Right ventricle myocardium superior (tissue), 1 donor: ENCODE measurements at places on chromosomes 13 and 19. TPM values are rescaled to one million over a fixed set of nuclear protein-coding genes. Genes with fewer than 3 reads are reported as not detected.

RNF225 gene
- total RNA-seq = not detected

CEACAM7 gene
- total RNA-seq = not detected

C1QTNF9 gene
- total RNA-seq = 2.5 TPM

RUBCNL gene
- total RNA-seq = 0.70 TPM

FCAR gene
- total RNA-seq = 0.30 TPM

OR7C1 gene
- total RNA-seq = not detected

PET100 gene
- total RNA-seq = 208 TPM

ARRDC5 gene
- not detected for total RNA-seq

ZNF211 gene
- 8.6 TPM for total RNA-seq

ZNF208 gene
- 20.7 TPM for total RNA-seq

PTPRH gene
- total RNA-seq = 0.54 TPM

ZNF675 gene
- total RNA-seq = 3.7 TPM

SBK2 gene
- 15.6 TPM for total RNA-seq

ANGPTL4 gene
- total RNA-seq = 13.9 TPM

PNMA8A gene
- 7.3 TPM for total RNA-seq

ERCC2 gene
- total RNA-seq = 11.2 TPM

PSG1 gene
- total RNA-seq = not detected

ZNF784 gene
- total RNA-seq = 11.7 TPM

DCT gene
- total RNA-seq = 0.22 TPM

SIGLEC8 gene
- 0.13 TPM for total RNA-seq

SRRM5 gene
- 0.13 TPM for total RNA-seq

SELENOV gene
- not detected for total RNA-seq

CBARP gene
- total RNA-seq = 1.1 TPM

PCDH8 gene
- not detected for total RNA-seq

NLRP11 gene
- not detected for total RNA-seq

PHF11 gene
- 17.6 TPM for total RNA-seq

RGL3 gene
- total RNA-seq = 8.6 TPM

FCGBP gene
- total RNA-seq = 8.0 TPM

AP3D1 gene
- 69.6 TPM for total RNA-seq

PSG7 gene
- total RNA-seq = not detected

TSSK6 gene
- total RNA-seq = 0.67 TPM

CYP2F1 gene
- total RNA-seq = not detected

ZNF837 gene
- 0.13 TPM for total RNA-seq

GPR4 gene
- 5.3 TPM for total RNA-seq

OR10H1 gene
- not detected for total RNA-seq

ZNF726 gene
- 0.32 TPM for total RNA-seq

ZNF492 gene
- total RNA-seq = 0.11 TPM

FOXA3 gene
- not detected for total RNA-seq

TMEM38A gene
- 44.6 TPM for total RNA-seq

RASAL3 gene
- total RNA-seq = 0.65 TPM

ZNF382 gene
- 19.1 TPM for total RNA-seq

IL27RA gene
- 5.3 TPM for total RNA-seq

TTYH1 gene
- total RNA-seq = 1.5 TPM

ZNF610 gene
- 3.0 TPM for total RNA-seq

WIZ gene
- total RNA-seq = 21.9 TPM

HTR2A gene
- total RNA-seq = not detected

PSG11 gene
- not detected for total RNA-seq

CASP14 gene
- total RNA-seq = not detected

NOVA2 gene
- total RNA-seq = 3.7 TPM

SIRT2 gene
- 96.2 TPM for total RNA-seq

FUT6 gene
- total RNA-seq = not detected

COL4A1 gene
- total RNA-seq = 107 TPM

PDS5B gene
- total RNA-seq = 22.9 TPM

LRFN3 gene
- 6.1 TPM for total RNA-seq

CRX gene
- not detected for total RNA-seq
